Endothelial cell of umbilical vein (primary cell): ENCODE measurements at places on chromosomes 5 and 9.
A peak's percentile ranks its signal among the peaks of the same experiment; 100 is the strongest.

DNA sequence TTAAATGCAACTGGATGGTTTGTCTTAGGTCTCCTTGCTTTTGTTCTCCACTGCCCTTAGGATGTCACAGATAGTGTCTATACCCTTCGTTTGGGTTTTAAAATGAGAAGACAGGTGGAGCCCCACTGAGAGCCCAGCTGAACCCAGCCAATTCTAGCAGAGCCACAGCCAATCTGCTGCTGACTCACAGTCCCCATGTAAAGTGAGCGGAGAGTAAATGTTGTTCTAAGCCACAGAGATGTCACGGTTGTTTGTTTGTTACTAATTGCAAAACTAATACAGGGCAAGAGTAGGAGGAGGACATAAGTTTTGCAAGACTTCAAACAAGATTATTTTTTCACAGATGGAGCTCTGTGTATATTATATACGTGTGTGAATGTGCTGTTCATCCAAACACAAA, 50.5 kb upstream of the AGXT2 start:
- DNase-seq, result no peak

- no peak for DNase-seq
These were observed 89.0 kb downstream of the PIK3R1 start for GRCh38 chr5:68304421-68305052.

- no peak for DNase-seq
These were observed 6.8 kb downstream of the CA9 start for GRCh38 chr9:35680331-35681105.

DNA sequence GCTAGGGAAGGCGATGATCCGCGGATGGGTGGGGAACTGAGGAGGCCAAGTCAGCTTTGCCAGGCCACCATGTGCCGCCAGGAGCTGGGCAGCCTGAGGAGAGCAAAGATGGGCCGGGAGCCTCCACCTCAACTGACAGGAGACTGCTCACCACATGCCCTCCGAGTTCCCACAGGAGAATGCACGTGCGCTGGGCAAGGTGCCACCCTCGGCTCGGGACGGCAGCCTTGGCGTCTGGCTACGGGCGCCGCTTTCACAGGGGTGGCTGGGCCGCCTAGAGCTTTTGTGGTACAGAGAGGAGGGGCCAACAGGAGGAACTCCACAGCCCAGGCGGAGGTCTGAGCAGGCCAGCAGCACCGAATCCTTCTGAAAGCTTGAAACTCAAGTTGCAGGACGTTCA, 5.3 kb upstream of the TBC1D9B start:
- no peak for DNase-seq

DNA sequence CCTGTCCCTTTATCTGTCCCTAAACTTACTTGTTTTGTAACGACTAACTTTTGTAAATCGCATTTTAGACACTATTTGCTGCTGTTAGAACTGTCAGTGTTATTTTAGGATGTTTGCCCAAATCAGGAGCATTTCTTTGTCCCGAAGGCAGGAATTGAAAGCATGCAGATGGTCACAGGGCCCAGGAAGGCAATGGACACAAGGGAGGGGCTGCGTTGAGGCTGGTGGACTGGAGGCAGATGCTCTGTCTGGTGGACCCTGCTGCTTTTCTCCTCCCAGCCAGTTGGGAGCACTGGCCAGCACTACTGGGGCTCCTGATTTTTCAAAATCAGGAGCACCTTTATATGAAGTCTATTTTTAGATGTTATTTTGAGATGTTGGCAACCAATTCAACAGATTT, 31.7 kb downstream of the DOCK2 start:
- DNase-seq, result no peak

GRCh38 chr9:136700304-136700703, 12.1 kb upstream of the DIPK1B start:
- no peak for DNase-seq

- DNase-seq, result no peak
These were observed 125.6 kb downstream of the RAB3C start for GRCh38 chr5:58708456-58708855.

- peak; percentile 35 for DNase-seq
These were observed 12.4 kb downstream of the UBAP1 start for GRCh38 chr9:34190996-34191892.

DNA sequence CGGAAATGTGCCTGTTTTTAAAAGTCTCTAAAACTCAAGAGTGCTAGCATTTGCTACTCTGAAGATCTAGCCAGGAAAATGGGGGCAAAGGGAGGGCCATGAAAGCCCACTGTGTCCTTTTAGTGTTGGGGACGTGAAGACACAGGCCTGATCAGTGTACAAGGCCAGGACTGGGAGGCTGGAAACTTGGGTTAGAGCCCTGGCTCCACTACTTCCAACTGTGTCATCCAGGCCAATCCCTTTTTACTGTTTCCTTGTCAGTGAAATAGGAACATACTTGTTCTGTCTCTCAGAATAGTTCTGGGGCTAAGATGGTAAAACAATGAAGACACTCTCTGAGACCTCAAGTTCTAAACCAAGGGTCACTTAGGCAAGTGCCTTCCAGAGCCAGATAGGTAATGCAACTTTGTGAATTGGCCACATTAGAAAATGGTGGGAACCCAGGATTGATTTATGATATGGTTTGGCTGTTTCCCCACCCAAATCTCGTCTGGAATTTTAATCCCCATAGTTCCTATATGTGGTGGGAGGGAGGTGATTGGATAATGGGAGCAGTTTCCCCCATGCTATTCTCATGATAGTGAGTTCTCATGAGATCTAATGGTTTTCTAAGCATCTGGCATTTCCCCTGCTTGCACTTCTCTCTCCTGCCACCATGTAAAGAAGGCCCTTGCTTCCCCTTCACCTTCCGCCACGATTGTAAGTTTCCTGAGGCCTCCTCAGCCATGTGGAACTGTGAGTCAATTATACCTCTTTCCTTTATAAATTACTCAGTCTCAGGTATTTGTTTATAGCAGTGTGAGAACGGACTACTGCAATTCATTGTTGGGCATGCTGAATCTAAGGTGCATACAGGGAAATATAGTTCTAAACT, 30.4 kb upstream of the B4GALT1 start:
- DNase-seq, result no peak

DNA sequence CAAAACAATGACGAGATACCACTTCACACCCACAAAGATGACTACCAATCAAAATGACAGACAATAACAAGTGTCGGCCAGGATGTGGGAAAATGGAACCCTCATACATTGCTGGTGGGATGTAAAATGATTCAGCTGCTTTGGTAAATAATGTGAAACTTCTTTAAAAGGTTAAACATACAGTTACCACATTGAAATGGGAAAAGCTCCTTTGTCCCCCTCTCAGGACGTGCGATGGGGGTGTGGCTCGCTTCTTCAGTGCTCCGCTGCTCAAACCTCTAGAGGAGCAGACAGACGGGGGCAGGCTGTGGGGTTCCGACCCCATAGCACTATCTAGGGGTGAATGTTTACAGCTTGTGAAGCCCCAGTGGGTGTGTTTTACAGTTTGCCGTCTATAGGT, 8.0 kb upstream of the PLPP6 start:
- DNase-seq, result no peak

DNA sequence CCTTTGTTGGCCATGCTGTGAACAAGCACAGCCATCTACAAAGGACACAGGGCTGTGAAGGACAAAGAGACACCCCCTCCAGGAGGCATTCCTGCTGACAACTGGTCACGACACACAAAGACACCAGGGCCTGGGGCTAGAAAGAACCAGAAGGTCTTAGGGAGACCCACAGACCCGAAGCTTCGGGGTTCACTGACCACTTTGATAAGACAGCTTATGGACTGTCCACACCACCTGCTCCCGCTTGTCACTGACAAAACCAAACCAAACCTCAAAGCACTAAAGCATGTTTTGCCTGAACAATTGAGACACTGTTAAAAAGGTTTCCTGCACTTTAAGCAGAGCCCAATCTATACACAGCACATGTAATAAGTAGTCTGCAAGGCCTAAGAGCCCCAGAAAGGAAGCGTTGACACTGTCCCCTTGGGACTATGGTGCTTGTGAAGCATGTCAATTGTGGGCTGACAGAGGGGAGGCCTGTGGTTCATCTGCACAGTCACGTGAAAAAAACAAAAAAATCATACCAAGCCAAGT, 185.0 kb downstream of the GAPVD1 start:
- no peak for DNase-seq
